DND-41 (cell line): ENCODE measurements at places on chromosomes 1 and 21.

DNA sequence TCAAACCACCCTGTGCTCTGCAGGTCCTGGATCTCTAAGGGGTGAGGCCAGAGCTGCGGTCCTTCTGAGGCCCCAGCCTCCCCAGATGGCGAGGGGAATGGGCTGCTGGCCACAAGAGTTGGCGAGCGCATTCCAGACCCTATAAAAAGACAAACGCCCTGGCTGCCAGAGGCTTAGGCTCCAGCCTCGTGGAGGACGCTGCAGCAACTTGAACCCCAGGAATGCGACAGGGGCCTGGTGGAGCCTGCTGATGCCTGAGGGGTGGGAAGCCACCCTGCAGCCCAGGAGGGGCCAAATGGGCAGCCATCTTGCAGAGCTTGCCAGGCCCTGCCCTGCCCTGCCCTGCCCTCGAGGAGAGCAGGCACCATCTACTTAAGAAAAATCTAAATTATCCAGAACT lies 8.6 kb downstream of the CACNA1S start:
- no peaks in the 10 kb centered on the region for H3K4me1 ChIP-seq
- H3K27me3 ChIP-seq: peaks cover 8% of the 10 kb centered on the region
- DNase-seq: no peak
- H3K4me3 ChIP-seq: no peak overlapping the region

GRCh38 chr1:160855181-160855981 lies 7.3 kb downstream of the CD244 start:
- H3K36me3 ChIP-seq: no peaks in the 10 kb centered on the region
- no peak overlapping the region for H3K27ac ChIP-seq
- H3K4me1 ChIP-seq: peaks cover 10% of the 10 kb centered on the region
- H3K4me3 ChIP-seq: no peak overlapping the region

DNA sequence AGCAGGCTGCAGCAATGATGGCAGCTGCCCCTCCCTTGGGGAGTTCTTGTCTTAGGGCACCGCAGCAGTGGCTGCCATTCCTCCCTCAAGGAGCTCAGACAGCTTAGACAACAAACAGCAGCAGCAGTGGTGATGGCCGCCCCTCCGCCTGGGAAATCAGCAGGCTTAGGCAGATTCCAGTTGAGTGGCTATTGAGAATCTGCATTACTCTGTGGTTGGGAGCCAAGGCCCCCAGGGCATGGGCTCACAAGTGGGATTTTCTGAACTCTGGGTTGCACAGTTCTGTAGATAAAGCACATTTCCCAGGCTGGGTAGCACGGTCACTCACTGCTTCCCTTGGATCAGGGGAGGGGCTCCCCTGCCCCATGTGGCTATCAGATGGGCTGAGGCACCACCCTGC lies 1280.7 kb upstream of the TMPRSS15 start:
- DNase-seq: no peak
- no peaks in the 10 kb centered on the region for H3K4me1 ChIP-seq
- H3K36me3 ChIP-seq: no peaks in the 10 kb centered on the region
- no peak overlapping the region for H3K4me3 ChIP-seq

- no peaks in the 10 kb centered on the region for H3K27me3 ChIP-seq
- H3K4me1 ChIP-seq: no peaks in the 10 kb centered on the region
Measured at GRCh38 chr1:87346130-87346814, 17.6 kb downstream of the LMO4 start.

GRCh38 chr1:211781260-211781659 lies 49.3 kb downstream of the LPGAT1 start:
- H3K36me3 ChIP-seq: peaks cover 14% of the 10 kb centered on the region; the same call in 1 of the 2 replicates
- H3K4me3 ChIP-seq: no peak overlapping the region
- H3K27ac ChIP-seq: no peak overlapping the region
- no peaks in the 10 kb centered on the region for H3K4me1 ChIP-seq
- no peak for DNase-seq
- no peaks in the 10 kb centered on the region for H3K27me3 ChIP-seq

DNA sequence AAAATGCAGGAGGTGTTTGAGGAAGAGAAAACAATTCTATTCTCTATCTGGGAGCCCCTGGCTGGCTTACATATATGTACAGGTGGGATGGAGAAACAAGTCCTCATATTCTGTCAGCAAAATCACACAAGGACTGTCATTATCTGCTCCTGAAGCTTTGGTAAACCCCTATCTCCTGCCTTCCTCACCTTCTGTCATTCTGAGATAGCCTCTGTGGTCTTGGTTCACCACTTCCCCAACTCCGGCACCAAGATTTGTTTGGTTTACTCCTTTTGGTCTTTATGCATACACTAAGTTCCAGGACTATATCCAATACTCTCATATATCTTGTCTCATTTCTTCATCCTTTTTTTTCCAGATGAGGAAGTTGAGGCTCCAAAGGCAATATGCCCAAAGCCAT lies 551.1 kb downstream of the PLPP3 start:
- H3K27me3 ChIP-seq: no peaks in the 10 kb centered on the region
- no peaks in the 10 kb centered on the region for H3K36me3 ChIP-seq

GRCh38 chr1:208088319-208088718 lies 155.9 kb downstream of the PLXNA2 start:
- H3K4me3 ChIP-seq: no peak overlapping the region
- H3K27me3 ChIP-seq: no peaks in the 10 kb centered on the region
- no peaks in the 10 kb centered on the region for H3K36me3 ChIP-seq
